Mammary microvascular endothelial cell (primary cell): ENCODE measurements at places on chromosomes 12 and 14. TPM values are rescaled to one million over a fixed set of nuclear protein-coding genes. Genes with fewer than 3 reads are reported as not detected.

C14orf132 gene
- 1.9 and 2.2 TPM in 2 replicates for total RNA-seq

KLRC2 gene
- not detected in 2 replicates for total RNA-seq

CLEC9A gene
- not detected in 2 replicates for total RNA-seq

PPP2R3C gene
- total RNA-seq, result 34.0 and 42.3 TPM in 2 replicates

NXPH4 gene
- total RNA-seq, result not detected in 2 replicates

COX8C gene
- total RNA-seq, result not detected in 2 replicates

SERPINA10 gene
- total RNA-seq, result not detected in 2 replicates

TMEM179 gene
- 0.73 TPM in 1 of 2 replicates, not detected in the other for total RNA-seq

BBOF1 gene
- total RNA-seq, result 0.73 and 1.0 TPM in 2 replicates

TROAP gene
- 26.0 and 39.2 TPM in 2 replicates for total RNA-seq

SYNE3 gene
- 15.8 and 21.6 TPM in 2 replicates for total RNA-seq

SRGAP1 gene
- total RNA-seq, result 5.3 and 6.9 TPM in 2 replicates

ACOT6 gene
- total RNA-seq, result not detected in 2 replicates

RPS26 gene
- 2,120 and 2,289 TPM in 2 replicates for total RNA-seq

OASL gene
- 7.7 and 11.3 TPM in 2 replicates for total RNA-seq

GLIPR1L1 gene
- total RNA-seq, result not detected in 2 replicates
